SW 1271 (cell line): ENCODE measurements at places on chromosomes 2 and 18.

DNA sequence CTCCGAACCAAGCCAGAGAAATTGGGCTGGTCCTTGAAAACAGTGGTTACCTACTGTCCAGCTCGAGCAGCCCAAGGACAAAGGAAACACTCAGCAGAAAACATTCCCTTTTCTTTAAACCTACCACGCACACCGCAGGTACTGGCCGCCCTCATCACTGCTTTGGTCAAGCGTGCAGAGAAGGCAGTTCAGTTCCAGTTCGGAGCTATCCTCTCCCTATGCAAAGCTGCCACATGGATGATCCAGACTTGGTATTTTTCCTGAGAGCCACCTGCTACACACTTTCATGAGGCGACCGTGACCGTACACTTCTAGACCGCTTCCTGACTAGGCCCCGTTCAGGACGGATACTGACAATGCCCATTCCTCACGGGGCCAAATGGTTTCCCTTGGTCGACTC lies 4.3 kb upstream of the POLR2D start:
- no peak for DNase-seq

- DNase-seq, result no peak
Measured at GRCh38 chr2:42359965-42360483, 993 bp downstream of the COX7A2L start.

GRCh38 chr18:12441475-12442034 lies 33.8 kb downstream of the PRELID3A start:
- no peak for DNase-seq

- peak; percentile 11 for DNase-seq
Measured at GRCh38 chr2:39696838-39697237, 31.1 kb downstream of the TMEM178A start.

DNA sequence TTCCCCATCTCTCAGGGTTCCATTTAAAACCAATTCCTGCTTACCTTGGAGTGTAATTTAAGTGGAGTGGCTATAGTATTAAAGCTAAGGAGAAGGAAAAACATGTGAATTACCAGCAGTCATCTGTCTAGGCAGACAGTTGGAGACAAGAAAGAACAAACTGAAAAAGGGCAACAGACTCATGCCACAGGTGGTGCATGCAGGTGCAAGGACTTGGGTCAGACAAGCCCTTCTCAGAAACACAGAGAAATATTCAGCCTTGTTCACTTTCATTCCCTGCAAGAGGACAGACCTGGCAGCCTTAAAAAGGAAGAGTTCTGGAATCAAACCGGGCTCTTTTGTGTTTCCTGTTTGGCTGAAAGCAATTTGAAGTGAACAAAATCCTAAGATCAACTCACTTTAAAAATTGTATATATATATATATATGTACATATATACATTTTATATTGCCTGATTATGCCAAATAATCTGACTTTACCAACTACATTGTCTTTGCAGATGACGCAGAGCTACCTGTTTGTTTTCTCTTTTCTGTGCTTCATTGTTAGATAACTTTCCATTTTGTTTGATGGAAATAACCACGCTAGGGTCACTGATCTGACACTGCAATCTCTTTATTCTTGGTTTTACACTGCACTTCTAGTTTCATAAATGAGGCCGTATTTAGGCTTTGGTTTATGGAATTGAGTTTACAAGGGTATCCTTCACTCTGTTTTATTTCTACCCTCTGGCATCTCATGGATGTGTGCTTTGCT lies 35.1 kb upstream of the VPS54 start:
- no peak for DNase-seq

DNA sequence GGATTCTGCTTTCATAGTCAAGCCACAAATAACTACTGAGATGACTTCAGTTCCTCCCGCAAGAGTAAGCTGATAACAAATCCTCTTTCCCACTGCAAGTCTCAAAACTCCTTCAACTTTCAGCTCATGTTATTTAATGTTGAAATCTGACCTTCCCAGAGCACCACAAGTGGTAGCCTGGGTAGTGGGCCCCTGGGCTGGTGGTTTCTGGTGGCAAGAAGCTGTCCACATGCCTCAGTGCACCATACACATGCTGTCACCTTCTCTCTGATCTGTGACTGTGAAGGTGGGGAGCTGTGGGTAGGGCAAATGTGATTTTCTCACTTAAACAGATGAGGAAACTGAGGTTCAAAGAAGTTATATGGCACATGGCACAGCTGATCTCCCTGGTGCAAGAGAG lies 246.1 kb upstream of the EPAS1 start:
- DNase-seq, result no peak

DNA sequence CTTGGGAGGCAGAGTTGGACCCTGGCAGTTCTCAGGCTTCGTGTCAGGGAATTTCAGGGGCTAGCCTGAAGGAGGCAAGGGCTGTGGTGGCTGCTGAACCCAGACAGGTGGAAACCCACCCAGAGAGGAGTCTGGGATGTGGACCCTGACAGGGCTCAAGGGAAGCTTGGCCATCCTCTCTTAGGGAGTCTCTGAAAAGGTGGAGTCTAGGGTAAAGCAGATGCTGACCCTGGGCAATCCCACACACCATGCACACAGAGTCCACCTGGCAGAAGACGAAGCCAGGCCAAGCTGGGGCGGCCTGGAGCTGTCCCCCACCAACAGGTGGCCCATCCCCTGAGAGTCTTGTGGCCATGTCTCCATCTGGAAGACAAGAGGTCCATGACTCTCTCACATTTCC lies 41.2 kb upstream of the TEX51 start:
- DNase-seq, result no peak

DNA sequence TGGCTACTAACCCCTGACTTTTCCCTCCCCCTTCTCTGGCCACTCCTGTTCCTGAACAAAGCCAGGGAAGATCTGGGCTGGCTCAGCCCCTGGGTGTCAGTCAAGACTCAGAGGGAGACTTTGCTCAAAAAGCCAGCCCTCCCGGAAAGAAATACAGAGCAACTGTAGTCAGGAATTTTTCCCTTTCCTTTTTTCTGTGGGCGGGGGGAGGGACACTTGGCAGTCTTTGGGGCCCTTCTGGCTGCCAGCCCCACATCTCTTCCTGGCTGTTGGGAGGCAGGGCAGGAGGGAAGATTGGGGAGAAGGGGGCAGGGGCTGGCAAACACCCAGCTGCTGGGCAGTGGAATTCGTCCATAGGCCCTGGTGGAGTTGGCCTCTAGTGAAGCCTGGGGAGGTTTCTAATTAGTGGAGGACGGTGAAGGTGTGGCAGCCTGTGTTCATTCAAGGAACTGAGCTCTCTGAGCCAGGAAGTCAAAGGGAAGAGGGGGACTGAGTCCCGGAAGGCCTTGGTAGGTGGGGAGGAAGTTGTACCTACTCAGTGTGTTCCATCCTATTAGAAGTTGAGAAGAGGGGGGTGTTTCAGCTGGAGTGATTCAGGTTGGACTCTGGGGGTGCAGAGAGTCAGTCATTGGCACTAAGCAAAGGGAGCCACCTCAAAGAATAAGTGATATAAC lies 10.9 kb downstream of the IGFBP2 start:
- DNase-seq, result no peak

DNA sequence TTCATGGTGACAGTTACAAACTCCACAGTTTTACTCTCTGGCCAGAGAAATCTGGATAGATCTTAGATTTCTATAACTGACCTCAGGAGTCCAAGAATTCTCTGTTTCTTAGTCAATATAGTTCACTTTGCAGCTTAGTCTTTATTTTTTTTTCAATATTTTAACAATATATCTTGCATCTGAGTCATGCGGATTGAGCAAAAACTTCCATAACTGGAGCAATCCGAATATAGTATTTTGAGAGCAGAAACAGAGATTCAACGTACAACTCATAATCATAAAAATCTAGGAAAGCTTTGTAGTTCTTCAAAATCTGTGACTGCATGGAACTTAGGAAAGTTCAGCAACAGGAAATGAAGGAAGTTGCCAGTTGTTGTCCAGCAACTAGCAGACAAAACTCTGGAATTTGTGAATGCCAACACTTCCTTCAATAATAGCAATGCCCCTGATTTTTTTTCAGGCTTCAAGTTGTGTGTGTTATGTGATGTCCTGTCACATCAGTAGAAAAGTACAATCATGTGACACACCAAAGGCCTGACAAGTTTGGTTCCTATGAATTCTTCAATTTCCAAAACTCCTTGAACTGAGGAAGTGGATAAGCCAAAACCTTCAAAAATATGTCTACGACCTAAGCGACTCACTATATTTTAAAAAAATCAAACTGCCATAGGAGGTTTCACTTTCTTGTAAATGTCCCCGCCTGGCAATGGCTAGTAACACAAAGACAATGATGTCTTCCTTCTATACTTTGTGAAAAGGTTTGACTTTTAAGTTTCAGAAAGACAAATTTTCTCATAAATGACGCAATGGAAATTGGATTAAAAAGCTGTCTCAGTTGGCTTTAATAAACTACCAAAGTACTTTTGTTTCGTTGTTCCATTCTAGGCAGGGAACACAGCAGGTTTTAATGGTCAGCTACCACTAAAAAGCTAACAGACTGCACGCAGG lies 510.6 kb downstream of the ERBB4 start:
- no peak for DNase-seq

DNA sequence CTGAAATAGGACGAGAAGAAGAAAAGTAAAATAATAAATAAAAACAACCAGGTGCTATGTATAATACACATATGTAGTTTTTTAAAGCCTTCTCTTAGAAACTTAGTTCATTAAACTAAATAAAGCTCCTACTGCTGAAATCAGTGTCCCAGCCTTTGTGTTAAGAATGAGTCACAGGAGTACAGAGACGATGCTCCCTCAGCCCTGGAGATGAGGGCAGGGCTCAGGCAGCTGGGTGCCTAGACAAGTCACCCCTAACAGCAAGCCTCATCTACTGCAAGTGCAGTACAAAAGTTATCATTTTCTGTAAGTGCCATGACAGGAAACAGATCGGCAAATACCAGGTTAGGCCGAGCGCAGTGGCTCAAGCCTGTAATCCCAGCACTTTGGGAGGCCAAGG lies 18.2 kb downstream of the KIDINS220 start:
- DNase-seq, result no peak

DNA sequence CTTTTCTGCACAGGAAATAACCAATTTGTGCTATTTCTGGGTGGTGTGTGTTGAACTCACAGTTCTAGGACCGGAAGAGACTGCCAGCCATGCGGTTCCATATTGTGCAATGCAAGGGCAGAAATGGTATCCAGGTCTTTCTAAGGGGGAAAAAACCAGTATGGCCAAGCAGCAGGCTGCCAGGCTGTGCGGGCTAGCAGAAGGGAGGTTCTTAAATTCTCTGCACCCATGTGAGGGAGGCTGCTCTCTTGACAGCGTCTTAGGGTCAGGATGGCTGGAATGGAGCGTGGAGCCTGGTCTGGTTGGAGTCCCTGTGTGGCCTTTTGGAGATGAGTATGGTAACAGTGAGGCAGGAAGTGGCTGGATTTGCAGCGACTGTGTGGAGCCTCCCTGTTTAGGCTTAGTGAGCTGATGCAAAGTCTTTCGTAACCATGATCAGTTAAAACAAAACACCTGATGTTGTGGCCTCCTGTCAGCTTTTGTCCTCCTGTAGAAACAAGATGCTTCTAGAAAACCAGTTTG lies 52.6 kb downstream of the NCK2 start:
- DNase-seq, result no peak

DNA sequence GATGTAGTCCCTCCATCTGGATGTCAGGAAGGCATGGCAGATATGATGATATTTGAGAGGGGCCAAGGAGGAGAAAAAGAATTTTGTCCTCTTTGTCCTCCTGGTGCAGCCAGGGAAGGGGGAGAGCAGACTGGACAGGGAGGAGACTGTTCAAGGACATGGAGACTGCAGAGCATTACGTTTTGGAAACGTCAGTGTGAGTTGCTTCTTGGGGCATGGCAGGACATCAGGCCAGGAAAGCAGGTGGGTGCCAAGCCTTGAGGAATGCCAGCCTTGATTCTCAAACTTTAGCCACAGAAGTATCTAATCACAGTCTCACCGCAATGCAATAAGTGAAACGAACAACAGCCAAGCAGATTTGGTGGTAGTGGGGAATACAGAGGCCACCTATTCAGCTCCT lies 66.2 kb downstream of the BMP10 start:
- no peak for DNase-seq

DNA sequence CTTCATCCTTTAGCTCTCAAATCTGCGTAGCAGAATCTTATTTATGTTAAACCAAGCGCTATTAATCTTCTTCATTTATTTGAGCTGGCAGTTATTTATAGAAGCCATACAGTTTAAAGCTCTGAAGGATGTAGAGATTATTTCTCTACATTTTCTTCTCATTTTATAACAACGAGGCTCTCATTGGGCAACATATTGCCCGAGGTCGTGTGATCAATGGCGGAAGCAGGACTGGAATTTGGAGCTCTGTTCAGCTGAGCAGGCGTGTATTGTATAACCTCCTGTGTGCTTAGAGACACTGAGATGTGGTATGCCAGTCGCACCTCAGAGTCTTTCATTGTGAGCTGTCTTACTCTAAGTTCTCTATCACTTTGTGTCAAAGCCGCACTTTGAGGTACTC lies 17.5 kb upstream of the DRC1 start:
- no peak for DNase-seq

DNA sequence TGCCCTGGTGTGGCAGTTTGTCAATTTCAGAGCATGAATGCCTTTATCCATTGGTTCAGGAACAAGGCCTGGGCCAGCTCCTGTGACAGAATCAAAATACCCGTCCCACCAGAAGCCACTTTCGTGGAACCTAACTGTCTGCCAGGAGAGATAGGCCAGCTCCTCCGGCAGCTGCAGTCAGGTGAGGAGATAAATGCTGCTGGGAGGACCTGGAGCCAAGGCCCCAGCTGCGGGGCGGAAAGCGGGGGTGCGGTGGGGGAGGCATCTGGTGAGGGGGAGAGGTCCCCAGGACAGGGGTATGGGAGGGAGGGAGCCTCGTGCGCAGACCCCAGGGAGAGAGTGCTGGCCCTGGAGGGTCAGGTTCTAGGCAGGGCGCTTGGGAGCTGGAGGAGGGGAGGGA lies 4.4 kb upstream of the ASB1 start:
- DNase-seq, result no peak

GRCh38 chr2:64641599-64641998 lies 12.1 kb downstream of the SERTAD2 start:
- no peak for DNase-seq

DNA sequence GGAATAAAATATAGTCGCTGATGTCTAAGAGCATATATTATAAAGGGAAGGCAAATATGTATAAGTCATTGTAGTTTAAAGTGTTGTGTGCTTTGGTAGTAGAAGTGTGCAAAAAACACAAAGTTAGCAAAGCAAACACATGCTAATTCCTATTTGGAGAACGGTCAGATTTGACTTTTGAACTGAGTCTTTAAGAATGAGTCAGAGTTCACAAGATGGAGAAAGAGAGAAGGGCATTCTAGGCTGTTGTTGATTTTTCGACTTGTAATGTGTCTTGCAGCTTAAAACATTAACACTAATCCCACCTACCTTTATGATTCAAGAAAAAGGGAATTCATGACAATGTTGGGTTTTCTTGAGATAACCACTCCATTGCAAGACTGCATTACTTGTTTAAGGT lies 98.1 kb downstream of the CRIM1 start:
- DNase-seq, result no peak
